Fibroblast of gingiva (primary cell): ENCODE measurements at places on chromosomes 4 and X.

DNA sequence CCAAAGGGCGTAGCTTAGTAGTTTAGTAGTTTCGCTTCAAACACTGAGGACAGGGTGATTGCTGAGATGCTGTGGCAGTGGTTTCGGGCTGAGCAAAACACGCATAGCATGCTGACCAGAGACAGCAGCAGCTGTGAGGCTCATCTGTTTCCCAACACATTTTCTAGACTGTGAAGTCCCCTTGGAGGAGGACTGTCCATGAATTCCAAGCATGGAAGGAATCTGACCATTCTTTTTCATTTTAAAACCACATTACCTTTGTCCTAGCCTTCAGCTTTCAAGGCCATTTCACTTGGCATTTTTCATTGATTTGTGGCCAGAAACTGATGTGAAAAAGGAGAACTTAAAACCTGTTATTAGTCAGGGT, 240.9 kb downstream of the PALLD start:
- DNase-seq = peak; percentile 78

DNA sequence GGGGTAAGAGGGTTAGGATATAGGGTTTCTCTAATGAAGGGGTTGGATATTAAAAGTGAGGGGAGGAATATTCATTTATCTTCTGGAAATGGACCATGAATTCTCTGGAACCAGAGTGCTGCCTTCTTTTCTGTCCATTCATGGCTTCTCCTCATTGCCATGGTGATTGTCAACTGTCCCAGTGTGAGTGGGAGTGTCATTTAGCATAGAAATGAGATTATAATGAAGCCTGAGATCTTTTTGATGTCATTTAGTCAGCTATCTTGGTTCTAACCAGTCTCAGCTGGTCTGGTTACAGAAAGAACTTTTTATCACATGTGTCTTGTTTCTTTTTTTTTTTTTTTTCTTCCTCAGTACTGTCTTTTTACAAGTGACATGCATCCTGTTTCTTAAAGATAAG, 497.3 kb upstream of the PITX2 start:
- no peak for DNase-seq

- DNase-seq = no peak
These were observed 50.7 kb upstream of the TLR3 start for GRCh38 chr4:186018261-186018660.

DNA sequence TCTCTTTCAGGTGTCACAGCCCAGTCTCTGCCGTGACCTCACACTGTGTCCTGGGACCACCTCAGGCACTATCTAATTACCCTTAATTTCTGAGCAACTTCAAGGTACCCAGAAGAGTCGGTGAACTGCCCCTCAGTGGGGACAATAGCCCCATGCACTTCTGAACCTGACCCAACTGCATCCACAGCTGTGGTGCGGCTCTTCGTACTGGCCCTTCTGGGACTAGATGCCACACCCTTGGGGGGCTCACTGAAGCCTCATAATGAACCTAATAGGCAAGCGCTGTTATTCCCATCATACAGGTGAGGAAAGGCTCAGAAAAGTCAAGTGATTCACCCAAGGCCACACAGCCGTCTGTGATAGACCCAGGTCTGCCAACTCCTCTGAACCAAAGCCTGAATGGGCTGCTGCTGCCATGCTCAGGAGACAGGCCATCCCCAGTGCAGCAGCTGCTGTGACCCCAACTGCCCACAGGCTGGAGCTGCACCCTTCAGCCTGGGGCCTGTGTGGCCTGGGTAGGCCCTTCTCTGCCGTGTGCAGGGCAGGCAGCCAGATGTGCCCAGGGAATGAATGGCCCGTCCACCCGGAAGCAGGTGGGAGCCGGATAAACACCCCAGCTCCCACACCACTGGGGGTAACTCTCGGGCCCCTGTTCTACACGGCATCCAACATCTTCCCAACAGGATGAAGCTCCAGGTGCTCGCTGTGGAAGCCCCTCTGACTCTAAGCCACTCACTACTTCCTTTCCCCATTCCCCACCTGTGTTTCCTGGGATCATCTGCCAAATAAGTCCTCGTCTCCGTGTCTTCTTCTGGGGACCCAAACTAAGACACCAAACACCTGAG, 35.9 kb downstream of the HMX1 start:
- DNase-seq = no peak

GRCh38 chr4:58406762-58407161, 1296.6 kb upstream of the IGFBP7 start:
- DNase-seq = no peak

- no peak for DNase-seq
These were observed 4.6 kb downstream of the TXK start for GRCh38 chr4:48129307-48130014.

DNA sequence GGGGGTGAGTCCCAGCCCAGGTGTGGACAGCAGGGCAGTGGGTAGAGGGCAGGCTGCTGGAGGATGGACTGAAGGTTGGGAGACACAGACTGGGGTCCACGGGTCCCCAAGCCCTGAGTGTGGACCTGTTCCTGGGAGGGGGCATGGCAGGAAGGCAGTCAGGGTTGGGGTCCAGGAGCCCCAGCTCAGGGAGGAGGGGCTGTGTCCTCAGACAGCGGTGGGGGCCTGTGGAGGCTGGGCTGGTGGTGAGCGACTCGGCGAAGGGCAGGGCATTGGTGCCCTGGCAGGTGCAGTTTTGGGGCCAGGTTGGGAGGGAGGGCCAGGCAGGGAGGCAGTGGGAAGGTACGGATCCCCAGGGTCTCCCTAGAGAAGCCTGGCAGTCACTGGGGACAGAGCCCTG, 34.0 kb downstream of the DOK7 start:
- DNase-seq = no peak

DNA sequence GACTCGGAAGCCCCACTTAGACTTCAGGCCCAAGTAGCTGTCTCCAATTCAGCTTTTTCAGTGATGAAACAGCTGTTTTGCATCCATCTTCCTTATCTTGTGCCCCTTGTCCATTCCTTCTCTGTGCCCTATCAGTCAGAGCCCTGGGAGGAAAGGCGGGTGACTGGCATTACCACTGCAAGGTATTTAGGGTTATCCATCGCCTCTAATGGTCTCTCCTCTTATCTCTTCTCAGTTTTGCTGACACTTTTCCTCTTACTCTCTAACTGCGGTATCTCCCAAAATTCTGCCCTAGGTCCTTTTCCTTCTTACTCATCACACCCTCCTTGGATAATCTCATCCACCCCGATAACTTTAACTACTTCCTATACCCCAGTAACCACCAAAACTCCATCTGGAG, 13.7 kb downstream of the GAB3 start:
- DNase-seq = no peak

DNA sequence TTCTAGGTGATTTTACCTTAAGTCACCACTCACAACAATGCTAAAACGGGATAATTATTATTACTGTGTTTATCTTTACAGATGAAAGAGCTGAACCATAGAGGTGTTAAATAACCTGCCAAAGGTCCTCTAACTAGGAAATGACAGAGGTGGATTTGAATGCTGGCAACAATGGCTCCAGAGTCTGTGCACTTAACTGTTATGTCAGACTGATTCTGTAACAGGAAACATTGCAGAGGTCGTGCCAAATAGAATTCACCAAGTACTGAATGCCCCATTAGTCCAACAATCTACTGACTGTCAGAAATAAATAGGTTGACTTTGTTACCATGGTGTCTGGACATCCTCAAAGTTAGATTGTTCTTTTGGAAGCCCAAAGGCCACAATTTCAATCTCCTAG, 20.9 kb upstream of the USP27X start:
- no peak for DNase-seq

DNA sequence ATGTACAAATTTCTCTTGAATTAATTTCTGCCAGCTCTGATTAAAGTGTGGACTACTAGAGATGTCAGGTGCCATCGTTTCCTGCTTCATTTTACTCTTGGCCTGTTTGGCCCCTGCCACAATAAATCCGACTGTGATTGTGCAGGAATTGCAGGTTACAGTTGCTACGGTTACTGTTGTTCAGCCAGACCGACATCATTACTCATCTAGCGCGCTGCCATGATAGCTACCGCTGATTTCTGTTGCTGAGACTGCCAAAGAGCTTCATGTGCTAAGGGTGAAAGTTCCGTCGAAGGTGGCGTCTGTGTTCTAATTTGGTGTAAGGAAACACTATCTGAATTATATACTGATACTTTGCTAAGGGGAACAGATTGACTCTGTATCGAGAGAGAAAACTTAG, 22.1 kb downstream of the SLIT2 start:
- no peak for DNase-seq

- DNase-seq = no peak
These were observed 50.1 kb upstream of the ACSL4 start for GRCh38 chrX:109782994-109783700.

- DNase-seq = no peak
These were observed 14.8 kb downstream of the SHROOM3 start for GRCh38 chr4:76449833-76450232.

- no peak for DNase-seq
These were observed 62.0 kb downstream of the ZNF827 start for GRCh38 chr4:145876531-145877180.

GRCh38 chrX:87805829-87806490, 288.4 kb downstream of the KLHL4 start:
- DNase-seq = no peak

DNA sequence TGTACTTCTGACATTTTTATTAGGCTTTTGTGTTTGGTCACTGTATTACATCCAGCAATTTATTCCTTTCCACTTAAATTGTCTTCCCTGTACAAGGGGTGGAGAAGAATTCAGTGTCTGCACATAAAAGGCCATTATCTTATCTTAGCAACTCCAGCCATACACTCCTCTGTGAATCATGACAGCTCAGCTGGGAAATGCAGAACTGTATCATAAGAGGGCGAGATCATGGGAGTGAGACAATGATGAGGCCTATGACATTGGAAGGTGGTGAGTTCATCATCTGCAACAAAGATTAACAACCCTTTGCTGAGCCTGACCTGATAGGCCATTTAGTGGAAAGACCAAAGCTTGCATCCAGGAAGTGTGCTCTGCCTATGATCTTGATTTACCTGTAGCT, 33.3 kb downstream of the SLIT2 start:
- no peak for DNase-seq

DNA sequence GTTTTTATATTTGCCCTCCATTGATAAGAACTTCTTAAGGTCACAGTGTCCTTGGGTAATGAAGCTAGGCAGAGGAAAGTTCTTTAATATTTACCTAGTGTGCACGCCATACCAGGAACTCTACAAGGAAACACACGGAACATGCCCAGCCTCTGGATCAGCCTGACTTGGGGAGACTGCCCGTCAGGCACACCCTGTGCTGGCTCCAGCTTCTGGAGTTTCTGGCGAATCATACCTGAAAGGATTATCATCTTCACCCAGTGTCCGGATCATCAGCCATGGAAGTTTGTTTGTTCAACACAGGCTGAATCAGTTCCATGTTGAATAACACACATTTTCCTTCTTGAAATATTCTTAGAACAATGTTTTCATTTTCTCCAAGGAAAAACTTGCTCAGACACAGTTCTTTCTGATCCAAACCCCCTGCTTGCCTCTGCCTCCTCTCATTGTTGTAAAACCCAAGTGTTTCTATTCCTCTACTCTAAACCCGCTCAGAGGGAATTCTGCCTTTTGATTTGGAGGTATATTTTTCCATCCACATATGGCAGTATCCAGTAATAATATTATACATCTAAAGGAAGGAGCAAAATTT, 176.7 kb downstream of the SHROOM3 start:
- no peak for DNase-seq

GRCh38 chr4:69731847-69732246, 28.6 kb downstream of the SULT1B1 start:
- peak; percentile 25 for DNase-seq

- DNase-seq = peak; percentile 55
These were observed 23.3 kb upstream of the GUCY1B1 start for GRCh38 chr4:155735496-155735895.

GRCh38 chrX:151852294-151852693, 60.4 kb upstream of the MAGEA4 start:
- DNase-seq = no peak

DNA sequence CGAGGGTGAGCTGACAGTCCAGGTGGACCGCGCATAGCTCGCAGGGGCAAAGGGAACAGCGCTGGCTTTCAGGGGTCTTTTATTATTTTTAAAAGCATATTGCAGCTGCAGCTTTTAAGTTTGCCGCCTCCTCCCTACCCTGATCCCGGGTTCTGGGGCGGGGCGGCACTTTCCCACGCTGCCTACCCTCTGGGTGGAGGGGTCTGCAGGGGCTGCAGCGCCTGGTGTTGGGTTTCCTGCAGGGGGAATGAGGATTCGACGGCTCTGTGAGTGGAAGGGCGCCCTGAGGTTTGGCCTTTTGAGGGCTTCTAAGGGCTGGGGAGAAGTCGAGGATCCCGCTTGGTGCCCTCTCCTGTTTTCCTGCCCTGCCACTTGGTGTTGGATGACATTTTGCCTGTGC, 80.7 kb upstream of the SCML1 start:
- DNase-seq = no peak

GRCh38 chrX:150352114-150352513, 11.0 kb upstream of the MAMLD1 start:
- DNase-seq = no peak

DNA sequence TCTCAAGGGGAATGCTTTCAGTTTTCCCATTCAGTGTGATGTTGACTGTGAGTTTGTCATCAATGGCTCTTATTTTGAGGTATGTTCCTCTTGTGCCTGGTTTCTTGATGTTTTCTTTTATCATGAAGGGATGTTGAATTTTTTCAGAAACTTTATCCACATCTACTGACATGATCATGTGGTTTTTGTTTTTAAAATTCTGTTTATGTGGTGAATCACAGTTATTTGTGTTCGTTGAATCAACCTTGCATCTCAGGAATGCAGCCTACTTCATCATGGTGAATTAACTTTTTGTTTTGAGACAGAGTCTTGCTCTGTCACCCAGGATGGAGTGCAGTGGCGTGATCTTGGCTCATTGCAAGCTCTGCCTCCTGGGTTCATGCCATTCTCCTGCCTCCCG, 263.1 kb upstream of the KLF3 start:
- no peak for DNase-seq

- DNase-seq = no peak
These were observed 11.7 kb downstream of the PITX2 start for GRCh38 chr4:110610940-110611831.

DNA sequence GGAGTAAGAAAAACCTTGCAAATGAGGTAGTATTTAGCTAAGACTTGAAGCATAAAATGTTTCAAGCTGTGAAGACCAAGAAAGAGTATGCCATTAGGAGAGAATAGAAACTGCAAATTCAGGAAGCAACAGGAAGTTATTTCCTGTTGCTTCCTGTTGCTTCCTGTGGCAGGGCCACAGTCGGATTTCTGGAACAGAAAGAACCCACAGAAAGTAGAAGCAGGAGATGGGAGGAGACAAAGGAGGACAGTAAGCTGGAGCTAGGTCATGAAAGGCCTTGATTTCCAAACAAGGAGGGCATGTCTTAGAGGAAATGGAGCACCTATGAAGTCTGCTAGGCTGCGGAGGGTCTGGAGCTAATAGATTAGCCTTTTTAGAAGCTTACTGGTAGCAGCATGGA, 17.2 kb downstream of the ASB11 start:
- no peak for DNase-seq

DNA sequence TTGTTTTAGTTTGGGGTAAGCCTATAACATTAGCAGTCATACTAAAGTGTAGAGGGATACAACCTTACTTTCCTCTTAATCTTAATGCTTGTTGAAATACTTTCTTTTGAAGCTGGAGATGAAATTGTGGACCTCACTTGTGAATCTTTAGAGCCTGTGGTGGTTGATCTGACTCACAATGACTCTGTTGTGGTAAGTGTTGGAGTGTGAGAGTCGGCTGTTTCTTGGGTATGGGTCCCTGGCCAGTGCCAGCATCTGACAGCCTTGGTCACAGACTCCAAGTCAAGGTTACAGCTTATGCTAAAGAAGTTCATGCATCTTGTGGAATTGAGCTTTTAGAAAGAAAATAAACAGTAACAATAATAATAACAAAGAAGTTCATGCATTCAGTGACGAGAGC, 31.6 kb downstream of the RNF4 start:
- DNase-seq = no peak

GRCh38 chrX:72201836-72202536, 20.4 kb downstream of the PIN4 start:
- peak; percentile 68 for DNase-seq
